Activated CD8-positive, alpha-beta memory T cell treated with anti-CD3 and anti-CD28 coated beads for 4 hours (primary cell): ENCODE measurements at places on chromosomes 2 and 18.

GRCh38 chr2:61125123-61125710 is 36.8 kb upstream of the C2orf74 start:
- no peak for DNase-seq

DNA sequence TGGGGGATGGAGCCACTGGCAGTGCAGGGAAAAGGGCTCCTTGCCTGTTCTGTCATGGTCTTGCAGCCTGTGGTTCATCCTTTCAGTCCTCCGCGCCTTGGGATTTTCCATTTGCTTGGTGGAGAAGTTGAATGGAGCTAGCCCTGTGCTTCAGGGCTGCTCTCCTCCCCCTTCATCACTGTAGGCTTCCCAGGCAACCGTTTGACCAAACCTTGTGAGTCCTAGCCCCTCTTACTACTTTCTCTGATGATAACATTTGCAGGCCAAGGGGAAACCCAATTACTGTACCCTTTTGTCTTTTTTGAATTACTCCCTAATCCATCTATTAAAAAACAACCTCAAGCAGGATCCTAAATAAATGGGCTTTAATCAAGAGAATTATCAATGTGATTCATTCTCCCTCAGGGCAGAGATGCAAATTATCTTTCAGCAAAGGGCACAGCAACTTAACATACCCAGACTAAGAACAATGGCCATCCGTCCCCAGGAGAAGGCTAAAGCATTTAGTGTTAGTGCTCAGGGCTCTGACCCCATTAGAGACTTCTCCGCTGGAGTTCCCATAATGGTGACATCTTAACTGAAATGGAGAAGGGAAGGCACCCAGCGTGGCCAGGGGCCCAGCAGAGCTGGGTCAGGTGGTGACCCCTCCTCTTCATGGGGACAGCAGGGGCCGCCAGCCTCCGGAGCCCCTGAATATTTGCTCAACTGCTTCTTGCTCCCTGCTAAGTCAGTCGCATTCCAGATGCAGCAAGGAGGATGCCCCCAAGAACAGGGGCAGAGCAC is 40.7 kb downstream of the RHOB start:
- DNase-seq: no peak

DNA sequence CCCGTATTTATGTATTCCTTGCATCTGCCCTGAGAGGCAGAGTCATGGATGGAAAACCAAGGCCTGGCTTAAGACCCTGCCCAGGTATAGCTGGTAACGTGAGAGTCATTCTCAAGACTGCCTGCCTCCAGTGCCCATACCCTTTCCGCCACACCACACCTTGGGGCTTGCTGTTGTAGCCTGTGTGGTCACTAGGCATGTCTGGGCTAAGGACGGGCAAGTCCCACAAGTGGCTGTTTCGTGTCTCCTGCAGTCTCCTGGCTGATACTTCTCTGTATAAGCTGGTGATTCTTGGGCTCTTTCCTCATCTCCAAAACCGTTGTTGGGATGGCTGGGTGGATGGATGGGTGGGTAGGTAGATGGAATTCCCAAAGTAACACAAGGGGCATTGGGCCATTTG is 269.8 kb downstream of the KLHL29 start:
- no peak for DNase-seq

DNA sequence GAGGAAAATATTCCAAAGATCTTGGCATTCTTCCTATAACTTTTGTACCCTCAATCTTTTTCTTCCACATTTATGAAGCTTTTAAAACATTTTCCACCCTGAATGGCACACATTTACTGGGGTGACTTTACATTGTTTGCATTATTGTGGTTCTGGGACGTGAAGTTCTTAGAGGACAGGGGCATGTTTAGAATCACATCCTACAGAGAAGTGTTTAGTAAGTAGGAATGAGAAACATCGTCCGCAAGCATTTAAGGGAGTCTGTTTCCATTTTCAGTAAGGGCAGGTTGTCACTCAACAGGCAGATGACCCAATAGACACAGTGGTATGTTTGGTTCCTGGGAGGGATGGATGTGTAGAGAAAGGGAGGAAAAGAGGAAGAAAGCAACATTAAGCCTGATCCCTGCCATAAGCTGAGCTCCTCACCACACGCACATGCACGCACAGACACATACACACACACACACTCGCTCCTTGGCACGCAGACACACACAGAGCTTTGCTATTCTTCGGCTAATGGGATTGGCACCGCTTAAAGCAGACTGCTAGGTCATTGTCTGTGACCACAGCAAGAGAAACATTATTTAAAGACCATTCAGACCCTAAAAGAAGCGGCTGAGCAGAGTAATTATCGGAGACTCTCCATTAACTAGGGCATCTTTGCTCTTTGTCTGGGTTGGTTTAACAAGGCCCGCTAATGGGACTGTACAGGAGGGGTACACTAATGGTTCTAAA is 14.2 kb upstream of the PLEKHM3 start:
- no peak for DNase-seq

DNA sequence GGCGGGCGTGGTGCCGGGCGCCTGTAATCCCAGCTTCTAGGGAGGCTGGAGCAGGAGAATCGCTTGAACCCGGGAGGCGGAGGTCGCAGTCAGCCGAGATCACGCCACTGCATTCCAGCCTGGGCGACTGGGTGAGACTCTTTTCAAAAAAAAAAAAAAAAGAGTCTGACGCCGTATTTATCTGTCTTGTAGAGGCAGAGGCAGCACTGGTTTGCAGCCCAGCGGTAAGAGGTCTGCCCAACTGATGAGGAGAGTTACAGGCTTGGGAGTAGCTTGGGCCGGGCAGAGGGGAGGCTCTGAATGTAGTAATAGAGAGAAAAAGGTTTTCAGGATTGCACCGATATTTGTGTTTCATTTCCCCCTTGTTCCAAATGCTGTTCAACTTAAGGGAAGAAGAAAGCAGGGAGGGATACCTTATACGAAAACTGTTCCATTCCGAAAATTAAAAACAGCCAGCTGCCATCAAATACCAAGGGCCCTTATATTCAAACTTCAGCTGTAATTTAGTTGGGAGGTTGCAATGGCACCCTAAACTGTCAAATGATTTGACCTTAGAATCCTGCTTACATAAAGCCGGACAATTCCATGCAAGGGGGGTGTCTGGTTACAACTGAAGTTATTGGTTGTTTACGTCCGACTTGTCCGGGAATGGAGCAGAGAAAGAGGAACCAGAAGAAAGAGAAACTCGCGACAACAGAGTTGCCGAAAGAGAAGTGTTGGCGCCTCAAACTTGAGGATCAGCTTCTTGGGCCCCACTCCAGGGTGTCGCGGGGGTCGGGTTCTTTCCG is 9.2 kb upstream of the SP9 start:
- no peak for DNase-seq

- DNase-seq: no peak
Measured at GRCh38 chr2:174963437-174964400, 41.5 kb downstream of the CHN1 start.

DNA sequence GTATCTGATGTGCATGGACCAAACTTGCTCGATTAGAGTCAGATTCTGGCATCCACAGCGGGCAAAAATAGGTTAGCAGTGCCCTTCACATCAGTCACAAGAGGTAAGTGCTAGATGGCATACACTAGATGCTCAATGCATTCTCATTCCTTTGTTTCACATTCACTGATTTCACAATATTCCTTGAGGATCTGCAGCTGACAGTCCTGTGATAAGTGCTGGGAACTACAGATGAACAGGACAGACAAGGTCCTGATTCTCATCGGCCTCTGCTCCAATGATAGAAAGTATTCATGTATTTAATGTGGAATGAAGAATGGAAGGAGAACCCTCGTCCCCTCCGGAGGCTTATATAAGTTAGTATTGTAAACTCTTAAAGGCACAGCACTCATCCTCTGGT is 96.8 kb upstream of the SERPINE2 start:
- DNase-seq: no peak

- DNase-seq: no peak
Measured at GRCh38 chr2:47402555-47402804, 476 bp upstream of the MSH2 start.

- DNase-seq: no peak
Measured at GRCh38 chr2:191018048-191018447, 4.1 kb upstream of the STAT1 start.

DNA sequence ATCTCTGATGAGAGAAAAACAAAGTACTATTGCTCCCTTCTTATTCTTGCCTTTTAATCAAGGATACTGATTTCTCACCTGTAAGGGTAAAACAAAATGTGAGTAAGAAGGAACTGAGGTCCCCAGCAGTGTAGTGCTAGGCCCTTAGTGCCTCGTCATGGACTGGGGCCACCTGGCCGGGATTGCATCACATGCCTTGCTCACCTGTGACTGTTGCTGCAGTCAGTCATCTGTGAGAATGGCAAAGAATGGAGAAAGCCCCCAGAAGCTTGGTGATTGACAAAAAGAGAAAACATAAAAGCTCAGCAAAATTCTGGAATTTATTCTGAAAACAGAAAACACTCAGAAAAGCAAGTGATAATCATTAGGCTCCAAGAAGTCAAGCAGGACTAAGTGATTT is 63.4 kb downstream of the SPATS2L start:
- DNase-seq: no peak

- no peak for DNase-seq
Measured at GRCh38 chr2:157933160-157933920, 57.2 kb upstream of the ACVR1 start.

DNA sequence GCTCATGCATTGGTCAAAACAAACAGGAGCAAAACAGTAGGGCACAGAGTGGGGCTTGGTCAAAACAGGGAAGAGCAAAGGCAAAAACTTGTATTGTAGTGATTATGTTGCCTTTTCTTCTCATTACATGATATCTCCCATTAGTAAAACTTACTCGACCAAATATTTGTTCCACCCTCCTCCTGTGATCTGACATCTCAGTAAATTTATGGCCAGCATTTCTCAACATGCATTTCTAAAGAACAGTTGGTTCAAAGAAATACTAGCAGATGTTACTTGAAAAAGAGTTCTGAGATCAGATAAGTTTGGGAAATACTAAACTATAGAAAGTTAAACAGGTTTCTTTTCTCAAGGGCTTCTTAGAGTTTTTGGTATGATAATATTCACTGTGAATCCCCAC is 423.1 kb downstream of the FIGN start:
- DNase-seq: no peak

DNA sequence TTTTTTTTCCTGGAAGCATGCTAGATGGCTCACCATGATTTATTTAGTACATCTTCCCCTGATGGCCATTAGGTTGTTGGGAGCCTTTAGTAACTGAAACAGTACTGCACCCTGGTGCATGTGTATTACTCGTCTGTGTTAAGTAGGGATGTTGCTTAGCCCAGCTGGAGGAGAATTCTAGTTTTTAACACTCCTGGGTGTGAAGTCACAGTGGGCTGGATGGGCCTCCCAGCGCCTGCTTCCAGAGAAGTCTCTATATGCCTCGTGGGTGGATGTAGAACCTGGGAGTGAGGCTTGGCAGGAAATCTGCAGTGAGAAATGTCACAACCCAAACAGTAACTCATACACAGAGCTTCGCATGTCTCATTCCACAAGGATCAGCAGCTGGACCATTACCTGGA is 28.9 kb upstream of the NT5DC4 start:
- DNase-seq: no peak
